ENCODE measurements at places on chromosomes 7 and 10.
A peak's percentile ranks its signal among the peaks of the same experiment; 100 is the strongest.

DNA sequence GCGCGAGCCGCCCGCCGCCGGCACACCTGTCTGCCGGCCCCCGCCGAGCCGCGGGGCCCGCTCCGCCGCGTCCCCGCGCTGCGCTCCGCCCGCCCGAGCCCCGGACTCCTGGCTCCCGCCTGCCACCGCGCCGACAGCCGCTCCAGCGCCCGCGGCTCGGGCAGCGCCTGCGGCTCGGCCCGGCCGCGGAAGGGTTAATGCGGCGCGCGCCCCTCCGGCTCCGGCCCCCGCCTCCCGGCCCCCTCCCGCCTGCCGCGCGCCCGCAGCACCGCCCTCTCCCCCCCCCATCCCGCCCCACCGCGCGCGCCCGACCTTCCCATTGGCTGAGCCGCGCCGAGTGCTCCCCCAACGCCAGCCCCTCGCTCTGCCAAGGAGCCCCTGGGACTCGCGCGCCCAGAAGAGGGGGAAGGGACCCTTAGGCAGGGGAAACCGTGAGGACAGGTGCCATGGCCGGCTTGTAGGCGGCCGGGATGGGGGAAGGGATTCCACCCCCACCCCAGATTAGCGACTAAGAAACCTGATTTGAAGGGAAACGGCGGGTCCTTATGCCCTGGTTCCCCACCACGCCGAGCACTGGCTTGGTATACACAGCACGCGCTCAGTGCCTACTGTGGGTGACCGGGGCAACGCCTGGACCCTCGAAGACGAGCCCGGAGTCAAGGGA is at the start of gene KCNH2:
Gene KCNH2, minus strand, starts transcription at position 196 of the 664 bp plus-strand sequence. CDS start 408 bp downstream, outside the sequence.
- DNase-seq = peak; percentile 58

GRCh38 chr7:47947355-47947749 is 914 bp downstream of the PKD1L1 start:
- no peak for DNase-seq

GRCh38 chr7:140592964-140593671 is 47.5 kb downstream of the DENND2A start:
- no peak for DNase-seq

- no peak for DNase-seq
These were observed 29.6 kb downstream of the WBP1L start for GRCh38 chr10:102773320-102773719.

DNA sequence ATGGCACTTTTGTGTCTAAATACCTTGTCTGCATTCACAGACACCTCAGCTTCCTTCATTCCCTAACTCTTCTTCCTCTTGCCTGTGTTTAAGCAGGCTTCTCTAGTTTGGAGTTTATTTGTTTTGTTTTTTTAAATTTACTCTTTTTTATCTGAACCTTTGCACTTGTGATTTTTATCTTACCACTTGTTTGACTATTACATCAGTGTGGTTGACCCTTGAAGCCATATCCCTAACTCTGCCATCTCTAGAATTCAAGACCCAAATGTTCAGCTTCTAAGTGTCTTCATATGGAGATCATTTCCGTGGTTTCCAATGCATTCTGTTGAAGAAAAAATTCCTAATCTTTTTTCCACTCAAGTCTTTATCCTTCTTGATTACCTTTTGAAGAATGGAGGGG is 233.3 kb downstream of the KIAA1217 start:
- DNase-seq = no peak

DNA sequence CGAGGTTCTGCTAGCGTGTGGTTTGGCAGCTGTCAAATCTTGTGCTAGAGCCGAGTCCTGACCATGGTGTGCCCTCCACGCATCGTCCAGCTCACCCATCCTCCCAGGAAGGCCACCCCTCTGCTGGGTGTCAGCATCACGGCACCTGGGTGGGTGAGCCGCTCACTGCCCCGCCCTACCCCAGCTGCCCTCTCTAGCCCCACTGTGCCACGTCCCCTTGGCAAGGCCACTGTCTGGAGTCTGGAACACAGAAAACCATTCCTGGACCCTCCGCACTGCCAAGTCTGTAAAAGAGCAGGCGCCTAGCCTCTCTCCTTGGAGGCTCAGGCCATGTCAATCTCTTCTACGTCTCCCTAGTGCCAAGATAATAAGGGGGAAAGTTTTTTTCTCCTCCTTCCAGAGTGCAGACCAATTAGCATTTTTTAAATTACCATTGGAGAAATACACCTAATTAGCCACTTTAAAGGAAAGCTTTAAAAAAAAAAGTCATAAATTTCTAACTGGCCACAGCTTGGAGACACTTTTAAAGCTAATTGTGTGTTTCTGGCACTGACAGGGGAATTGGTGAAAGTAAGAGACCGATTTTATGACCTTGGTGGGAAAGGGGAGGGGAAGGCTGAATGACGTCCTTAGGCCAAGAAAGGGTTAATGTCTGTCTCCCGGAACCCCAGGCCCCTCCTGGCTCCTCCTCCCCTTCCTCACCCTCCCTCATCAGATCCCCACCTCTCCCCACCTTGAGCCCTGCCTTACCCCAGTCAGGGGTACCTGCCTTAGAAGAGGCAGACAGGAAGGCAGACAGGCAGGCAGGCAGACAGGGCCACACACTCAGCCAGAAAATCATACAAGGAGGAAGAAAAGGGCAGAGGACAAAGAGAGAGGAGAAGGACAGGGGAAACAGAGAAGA is 151.2 kb downstream of the PLXNA4 start:
- no peak for DNase-seq

GRCh38 chr7:37247861-37248260 is 200.8 kb downstream of the ELMO1 start:
- no peak for DNase-seq

GRCh38 chr7:122200888-122201287 is 56.8 kb upstream of the AASS start:
- no peak for DNase-seq

DNA sequence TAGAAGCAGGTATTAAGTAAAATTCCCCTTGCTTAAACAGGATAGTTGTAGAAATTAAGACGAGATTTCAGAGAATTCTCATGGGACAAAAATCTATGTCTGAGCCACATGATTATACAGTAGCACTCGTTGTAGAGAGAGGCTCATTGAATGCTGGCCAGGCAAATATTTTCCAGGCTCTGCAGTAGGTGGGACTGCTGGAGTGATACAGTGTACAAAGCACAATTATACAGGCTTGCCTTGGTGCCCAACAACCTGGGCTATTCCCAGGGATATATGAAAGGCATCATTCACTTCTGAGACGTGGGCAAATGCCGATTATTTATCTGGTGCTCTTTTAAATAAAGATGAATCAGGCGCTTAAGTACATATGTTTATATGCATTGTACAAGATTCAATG is 380.6 kb downstream of the PHTF2 start:
- DNase-seq = no peak

DNA sequence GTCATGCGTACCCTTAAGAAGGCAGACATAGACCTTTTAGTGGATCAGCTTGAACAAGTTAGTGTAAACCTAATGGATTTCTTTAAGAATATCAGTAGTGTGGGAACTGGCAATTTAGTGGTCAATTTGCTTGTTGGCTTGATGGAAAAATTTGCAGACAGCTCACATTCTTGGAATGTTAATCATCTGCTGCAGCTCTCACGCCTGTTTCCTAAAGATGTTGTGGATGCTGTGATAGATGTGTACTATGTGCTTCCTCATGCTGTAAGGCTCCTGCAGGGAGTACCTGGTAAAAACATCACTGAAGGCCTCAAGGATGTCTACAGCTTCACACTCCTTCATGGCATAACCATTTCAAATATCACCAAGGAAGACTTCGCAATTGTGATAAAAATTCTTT is 103.4 kb downstream of the ABCA13 start:
- peak; percentile 52 for DNase-seq

- DNase-seq = no peak
These were observed 75.3 kb downstream of the TMEM168 start for GRCh38 chr7:112714917-112715316.

GRCh38 chr7:151281686-151282085 is 33.2 kb upstream of the SMARCD3 start:
- no peak for DNase-seq

DNA sequence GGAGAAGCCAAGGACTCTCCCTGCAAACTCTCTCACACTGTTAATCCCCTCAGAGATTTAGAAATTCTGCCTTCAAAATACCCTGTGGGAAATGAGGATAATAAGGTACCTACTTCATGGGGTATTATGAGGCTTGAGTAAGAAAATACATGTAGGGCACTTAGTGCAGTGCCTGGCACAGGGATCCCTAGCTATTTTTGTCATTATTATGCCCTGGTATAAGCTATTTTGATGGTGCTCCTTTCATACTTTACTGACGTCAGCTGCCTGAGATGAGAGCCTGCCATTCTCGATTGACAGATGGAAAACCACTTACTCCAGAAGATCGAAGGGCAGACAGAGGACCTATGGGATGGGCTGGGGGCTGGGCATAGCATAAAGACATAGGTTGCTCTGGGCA is 30.1 kb downstream of the MKX start:
- DNase-seq = no peak

DNA sequence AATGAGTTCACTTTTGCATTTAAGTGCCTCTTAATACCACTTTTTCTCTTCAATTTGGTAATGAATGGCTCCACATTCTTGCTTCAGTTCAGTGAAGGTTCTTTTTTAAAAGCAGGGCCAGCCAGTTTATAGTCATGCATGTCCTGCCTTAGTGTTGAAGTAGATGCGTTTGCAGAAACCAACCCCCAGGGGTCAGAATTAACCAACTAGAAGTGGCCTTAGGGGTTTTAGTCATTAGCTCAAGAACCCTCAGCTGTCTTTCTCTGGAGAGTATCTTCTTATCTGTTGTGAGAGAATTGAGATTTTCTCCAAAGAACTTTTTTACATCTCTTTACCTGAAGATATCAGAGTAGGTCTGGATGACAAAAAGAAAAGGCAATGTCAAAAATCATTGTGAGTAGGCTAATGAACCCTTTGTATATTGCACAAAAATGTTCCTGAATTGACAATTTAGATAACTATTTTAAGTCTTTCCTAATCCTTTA is 82.2 kb downstream of the PIK3CG start:
- peak; percentile 74 for DNase-seq

- DNase-seq = no peak
These were observed 20.8 kb downstream of the CCDC6 start for GRCh38 chr10:59885430-59886134.

- no peak for DNase-seq
These were observed 153.2 kb upstream of the FZD8 start for GRCh38 chr10:35795131-35795824.

- DNase-seq = peak; percentile 30
These were observed 816 bp downstream of the DMTF1 start for GRCh38 chr7:87152897-87153641.

- DNase-seq = no peak
These were observed 75.0 kb upstream of the ADAM12 start for GRCh38 chr10:126463286-126463685.

GRCh38 chr7:83119026-83119382 is 43.7 kb downstream of the PCLO start:
- DNase-seq = no peak

DNA sequence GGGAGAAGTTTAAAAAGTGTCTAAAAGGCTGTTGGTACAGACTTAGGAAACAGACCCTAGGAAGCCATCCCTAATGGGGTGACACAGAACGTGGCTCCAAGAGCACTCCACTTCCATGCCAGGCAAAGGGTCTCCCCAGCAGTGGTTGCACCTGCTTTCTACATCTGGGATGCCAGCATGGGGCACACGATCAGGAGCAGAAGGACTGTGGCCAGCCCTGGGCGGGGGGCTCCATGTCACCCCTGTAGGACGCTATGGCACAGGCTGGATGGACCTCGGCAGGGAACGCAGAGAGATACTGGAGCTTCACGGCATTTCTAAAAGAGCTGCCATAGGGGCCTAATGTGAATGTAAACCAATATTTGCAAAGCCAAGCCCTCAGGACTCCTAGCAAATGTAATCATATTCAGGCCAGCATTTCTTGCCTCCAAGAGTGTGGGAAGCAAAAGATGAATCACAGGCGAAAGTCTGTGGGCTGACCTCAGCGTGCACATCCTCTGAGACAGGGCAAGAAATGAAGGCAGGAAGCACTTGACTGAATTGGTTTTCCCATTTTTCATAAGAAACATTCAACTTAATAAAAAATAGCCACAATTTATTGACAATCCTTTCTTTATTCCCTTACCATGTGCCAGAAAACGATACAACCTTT is 93.9 kb downstream of the ATXN7L1 start:
- DNase-seq = peak; percentile 82

GRCh38 chr10:124122211-124122610 is 28.8 kb upstream of the CHST15 start:
- no peak for DNase-seq

- DNase-seq = peak; percentile 86
These were observed 33.5 kb downstream of the REEP3 start for GRCh38 chr10:63554657-63555056.

GRCh38 chr10:17240616-17241015 is 12.6 kb downstream of the VIM start:
- no peak for DNase-seq
